ENCODE measurements at places on chromosomes 11 and 22.
A peak's percentile ranks its signal among the peaks of the same experiment; 100 is the strongest.

- no peak for DNase-seq
Measured at GRCh38 chr11:61472868-61473267, 35.7 kb upstream of the LRRC10B start.

GRCh38 chr11:80240245-80240644 lies 799.4 kb upstream of the TENM4 start:
- DNase-seq: no peak

GRCh38 chr11:93751001-93751400 lies 9.5 kb downstream of the C11orf54 start:
- no peak for DNase-seq

- DNase-seq: no peak
Measured at GRCh38 chr22:43616645-43617044, 195.5 kb downstream of the EFCAB6 start.

DNA sequence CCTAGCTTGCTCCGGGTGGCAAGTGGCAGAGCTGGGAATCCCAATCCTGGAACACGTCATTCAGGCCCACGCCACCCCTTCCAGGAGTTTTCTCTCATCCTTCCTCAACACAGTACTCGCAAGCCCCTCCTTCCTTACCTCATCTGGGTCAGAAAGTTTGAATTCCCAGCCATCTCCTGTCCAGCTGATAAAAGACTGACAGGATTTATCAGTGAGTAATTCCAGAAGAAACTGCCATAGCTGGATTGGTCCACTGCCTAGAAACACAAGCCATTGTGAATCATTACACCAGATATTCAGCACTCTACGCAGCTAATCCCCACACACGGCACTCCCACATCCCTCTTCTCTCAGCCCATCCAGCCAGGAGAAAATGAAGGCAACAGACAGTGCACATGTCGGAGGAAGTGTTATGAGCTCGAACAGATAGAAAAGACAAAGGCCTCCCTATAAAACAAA lies 124.0 kb downstream of the ETS1 start:
- DNase-seq: no peak

DNA sequence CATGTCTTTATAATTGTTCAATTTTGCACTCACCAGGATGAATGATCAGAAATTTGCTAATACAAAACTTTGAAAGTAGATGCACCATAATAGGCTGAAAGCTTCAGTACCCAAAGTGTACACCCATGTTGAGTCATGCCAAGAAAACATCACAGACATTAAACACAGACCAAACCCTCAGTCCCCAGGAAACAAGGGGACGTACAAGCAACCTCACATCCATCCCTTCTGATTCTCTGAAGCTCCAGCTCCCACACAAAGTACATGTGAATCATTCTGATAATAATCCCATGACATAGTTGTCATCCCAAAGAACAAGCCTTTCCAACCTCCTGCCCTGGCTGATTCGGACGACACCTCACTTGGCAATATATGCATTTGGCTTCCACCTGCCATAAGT lies 183.8 kb downstream of the SNX19 start:
- no peak for DNase-seq

- DNase-seq: no peak
Measured at GRCh38 chr22:17566776-17567175, 3.5 kb downstream of the SLC25A18 start.

DNA sequence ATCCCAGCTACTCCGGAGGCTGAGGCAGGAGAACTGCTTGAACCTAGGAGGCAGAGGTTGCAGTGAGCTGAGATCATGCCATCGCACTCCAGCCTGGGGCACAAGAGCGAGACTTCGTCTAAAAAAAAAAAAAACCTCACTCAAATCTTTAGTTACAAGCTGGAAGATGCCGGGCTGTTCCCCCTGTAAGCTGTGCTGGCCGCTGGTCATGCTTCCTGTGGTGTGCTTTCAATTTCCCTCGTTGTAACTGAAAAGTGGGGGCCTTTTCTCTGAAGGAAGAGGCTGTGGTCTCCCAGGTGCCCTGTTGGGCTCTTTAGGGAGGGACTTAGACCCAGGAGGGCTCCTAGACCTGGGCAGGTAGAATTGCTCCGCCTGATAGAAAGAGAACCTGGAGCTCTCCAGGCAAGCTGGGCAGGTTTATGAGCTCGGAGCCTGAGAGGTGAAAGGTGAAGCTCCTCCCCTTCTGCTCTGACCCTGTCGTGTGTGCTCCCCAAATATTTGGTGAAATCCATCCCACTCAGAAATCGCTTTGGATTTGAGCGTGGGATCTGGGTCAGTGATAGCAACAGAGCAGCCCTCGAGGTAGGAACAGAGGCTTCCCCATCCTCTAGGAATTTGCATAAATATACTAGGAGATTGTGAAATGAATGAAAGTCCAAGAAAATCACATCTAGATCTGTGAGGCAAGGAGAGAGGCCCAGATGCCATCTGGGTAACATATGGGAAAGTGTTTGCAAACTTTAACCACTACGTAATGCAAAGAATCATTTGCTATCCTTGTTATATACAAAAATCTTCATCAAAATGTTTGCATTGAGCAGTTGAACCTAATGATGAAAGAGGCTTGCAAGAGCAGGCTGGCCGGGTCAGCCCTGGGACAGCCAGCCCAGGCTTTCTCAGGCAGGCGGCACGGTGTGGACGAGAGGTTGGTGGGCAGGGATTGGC lies 154.3 kb downstream of the FBXO7 start:
- no peak for DNase-seq

DNA sequence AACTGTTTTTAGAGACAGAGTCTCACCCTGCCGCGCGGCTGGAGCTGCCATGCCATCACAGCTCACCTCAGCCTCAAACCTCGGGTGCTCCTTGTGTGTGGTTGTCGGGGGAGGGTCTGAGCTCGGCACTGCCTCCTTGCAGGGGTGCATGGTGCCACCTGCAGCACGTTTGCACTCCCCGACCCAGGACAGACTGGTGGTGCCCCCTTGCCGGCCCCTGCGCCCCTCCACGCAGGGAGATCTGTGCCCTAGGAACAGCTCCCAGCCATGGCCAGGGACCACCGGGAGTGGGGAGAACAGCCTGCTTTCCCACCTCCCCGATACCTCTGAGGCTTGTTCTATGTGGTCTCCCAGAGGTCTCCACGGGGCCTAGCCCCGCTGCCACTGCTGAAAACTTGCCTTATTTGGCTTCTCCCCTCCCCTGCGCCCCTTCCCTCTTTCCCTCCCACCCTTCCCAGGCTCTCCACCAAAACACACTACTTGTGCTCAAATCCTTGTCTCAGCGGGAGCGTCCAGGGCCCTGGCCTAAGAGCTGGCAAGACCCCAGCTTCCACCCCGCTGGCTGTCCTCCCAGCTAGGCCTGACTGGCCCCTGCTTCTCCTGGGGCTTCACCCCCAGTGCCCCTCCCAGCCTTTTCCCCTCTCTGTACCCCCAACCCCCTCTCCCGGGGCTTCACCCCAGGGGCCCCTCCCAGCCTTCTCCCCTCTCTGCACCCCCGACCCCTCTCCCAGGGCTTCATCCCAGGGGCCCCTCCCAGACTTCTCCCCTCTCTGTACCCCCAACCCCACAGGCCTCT lies 13.4 kb upstream of the TPCN2 start:
- no peak for DNase-seq

DNA sequence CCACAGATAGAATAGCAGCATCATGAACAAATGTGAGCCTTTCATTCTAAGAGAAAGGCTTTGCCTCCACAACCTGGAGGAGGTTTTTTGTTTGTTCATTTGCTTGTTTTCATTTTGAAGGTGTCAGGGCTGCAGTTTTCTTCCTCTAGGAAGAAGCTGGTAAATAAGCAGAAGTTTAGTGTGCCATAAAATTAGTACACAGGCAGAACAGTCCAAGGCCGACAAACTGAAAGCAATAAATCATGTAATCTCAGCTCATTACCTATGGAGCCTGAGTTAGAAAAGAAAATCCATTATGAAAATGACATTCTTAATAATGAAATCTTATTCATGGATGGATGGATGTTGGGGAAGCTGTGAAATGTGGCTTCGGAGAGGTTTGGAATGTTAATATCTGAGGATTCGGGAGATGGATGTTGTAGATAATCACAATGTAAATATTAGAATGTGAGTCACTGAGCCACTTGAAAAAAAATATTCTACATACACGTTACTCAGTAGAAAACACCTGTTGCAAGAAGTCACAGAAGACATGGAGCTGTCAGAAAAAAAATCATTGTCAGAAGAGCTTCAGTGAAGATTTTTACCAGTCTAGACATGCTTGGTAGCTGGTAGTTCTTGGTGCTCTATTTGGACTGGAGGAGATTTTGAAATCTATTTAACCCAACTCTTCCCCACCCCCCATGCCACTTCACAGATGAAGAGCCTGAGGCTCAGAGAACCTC lies 15.0 kb upstream of the ZDHHC13 start:
- no peak for DNase-seq

GRCh38 chr22:43789452-43789851 lies 22.7 kb downstream of the EFCAB6 start:
- no peak for DNase-seq

GRCh38 chr11:65640483-65641296 lies 2.8 kb downstream of the SIPA1 start:
- peak; percentile 52 for DNase-seq

- no peak for DNase-seq
Measured at GRCh38 chr11:69308491-69308911, 14.5 kb downstream of the MYEOV start.

DNA sequence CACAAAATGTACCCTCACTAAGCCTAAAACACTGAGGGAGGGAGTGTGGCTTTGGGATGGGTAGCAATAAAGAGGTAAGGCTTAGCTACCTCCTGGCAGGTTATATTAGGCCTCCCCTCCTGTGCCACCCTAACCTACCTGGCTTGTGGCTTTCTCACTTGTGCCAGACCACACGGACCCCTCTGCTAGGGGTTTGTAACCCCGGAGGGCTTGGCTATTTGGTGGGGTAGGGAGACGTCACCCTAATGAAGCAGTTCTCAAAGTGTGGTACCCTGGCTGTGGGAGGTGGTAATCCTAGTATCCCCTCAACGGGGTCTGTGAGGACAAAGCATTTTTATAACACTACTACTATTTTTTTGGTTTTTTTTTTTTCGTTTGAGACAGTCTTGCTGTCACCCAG lies 9.0 kb upstream of the MCM5 start:
- no peak for DNase-seq

DNA sequence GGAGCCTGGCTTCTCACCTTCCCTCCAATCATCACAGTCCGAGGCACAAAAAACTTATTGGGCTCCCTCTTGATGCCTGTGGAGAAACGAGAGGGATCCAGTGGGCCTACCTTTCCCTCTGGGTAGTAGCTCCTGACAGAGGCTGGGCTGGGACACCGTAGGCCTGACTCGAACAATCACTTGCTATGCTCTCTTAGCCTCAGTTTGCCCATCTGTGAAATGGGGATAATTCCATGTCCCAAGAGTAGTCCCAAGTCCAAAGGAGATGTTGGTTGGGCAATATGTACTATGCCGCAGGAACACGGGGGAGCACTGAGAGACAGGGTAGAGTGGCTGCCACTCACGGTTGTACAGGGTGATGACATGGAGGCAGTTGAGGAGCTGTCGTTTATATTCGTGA lies 7.6 kb upstream of the RASGRP2 start:
- DNase-seq: no peak

GRCh38 chr22:17537155-17537554 lies 26.1 kb upstream of the SLC25A18 start:
- no peak for DNase-seq

- no peak for DNase-seq
Measured at GRCh38 chr22:38862375-38863329, 9.4 kb downstream of the CBX6 start.

DNA sequence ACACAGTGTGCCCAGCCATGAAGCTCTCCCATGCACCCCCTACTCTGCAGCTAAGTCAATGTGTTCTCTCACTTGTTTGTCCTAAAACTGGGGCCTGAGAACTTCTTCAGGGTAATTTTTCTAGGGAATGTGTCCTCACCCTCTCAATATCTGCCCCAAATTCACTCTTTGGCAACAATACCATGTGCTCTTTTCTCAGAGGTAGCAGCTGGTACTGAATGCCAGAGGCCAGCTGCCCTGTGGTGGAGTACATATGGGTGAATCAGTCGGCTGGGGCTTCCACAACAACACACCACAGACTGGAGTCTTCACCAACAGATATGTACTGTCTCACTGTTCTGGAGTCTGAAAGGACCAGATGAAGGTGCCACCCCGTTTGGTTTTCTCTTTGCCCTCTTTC lies 97.7 kb upstream of the TOP3B start:
- no peak for DNase-seq

- no peak for DNase-seq
Measured at GRCh38 chr11:114346709-114347141, 50.5 kb downstream of the NNMT start.

DNA sequence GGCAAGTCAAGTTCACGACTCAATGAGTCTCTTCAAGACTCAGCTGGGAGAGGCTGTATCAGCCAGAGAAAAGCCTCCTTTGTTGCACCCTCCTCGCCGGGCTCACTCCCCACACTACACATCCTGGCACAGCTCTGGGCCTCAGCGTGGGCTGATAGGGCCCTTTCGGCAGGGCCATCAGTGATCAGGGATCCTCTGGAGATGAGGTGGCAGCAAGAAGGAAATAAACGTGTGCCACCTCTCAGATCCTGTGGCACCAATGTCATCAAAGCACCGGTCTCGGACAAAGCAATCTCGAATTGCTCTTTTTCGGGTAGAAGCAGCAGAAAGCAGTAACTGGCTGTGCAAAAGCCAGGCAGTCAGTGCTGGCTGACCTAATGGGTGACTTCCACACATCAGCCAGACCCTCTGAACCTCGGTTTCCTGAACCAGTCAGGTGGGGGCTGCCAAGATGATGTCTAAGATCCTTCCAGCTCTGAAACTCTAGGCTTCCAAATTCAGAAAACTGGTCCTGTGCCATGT lies 2.1 kb downstream of the EHD1 start:
- no peak for DNase-seq

DNA sequence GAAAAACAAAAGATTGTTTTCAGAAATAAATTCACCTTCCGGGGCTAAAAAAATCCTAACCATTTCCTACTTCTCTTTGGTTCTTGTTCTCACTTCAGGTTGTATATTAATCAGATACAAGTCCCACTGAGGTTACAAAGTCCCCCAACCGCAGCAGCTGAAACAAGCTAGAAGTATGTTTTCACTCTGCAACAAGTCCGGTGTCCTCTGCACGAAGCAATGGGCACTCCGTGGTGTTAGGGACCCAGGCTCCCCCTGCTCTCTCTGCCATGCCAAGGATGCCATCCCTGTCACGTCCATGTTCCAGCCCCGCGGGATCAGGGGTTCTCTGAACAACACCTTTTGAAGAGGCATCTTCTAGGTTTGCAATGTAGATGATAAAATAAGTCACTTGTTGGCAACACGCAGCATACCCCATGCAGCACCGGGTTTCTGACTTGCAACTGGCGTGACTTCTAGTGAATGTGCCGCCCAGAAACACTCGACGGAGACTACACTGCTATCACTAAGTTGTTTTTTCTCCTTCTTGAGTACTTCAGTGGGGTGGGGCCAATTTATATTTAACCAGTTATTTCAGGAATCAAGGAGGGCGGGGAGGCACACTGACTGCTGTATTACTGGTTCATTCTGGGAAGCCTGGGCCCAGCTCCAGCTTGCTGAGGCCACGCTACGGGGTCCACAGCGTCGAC lies 25.4 kb upstream of the GSTP1 start:
- peak; percentile 32 for DNase-seq

GRCh38 chr11:74282421-74282820 lies 29.0 kb downstream of the P4HA3 start:
- DNase-seq: no peak

Measured in germinal center (tissue), 1 donor.